ENCODE measurements at places on chromosomes 3 and 15.
A peak's percentile ranks its signal among the peaks of the same experiment; 100 is the strongest.

DNA sequence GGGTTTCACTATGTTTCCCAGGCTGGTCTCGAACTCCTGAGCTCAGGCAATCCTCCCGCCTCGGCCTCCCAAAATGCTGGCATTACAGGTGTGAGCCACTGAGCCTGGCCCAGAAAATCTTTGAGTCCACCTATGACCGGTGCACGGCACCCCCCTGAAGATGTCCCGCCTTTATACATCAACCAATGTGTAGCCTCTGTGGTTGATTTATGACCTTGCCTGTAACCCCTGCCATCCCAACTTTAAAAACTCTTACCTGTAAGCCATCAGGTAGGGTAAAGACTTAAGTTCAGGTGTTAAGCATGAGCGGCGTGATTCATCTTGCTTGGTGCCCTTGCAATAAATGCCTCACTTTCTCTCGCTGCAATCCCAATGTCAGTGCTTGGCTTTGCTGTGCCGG lies 14.5 kb upstream of the CTSH start:
- no peak for DNase-seq

GRCh38 chr3:37726525-37727290 lies 135.0 kb upstream of the CTDSPL start:
- no peak for DNase-seq

GRCh38 chr15:82928711-82929110 lies 23.8 kb downstream of the HOMER2 start:
- DNase-seq, result no peak

- no peak for DNase-seq
Measured at GRCh38 chr3:4584456-4585249, 91.5 kb downstream of the ITPR1 start.

GRCh38 chr3:123201557-123202427 lies at the start of gene SEC22A:
Gene SEC22A, plus strand, starts transcription at chr3:123201943. Its CDS starts 7,275 bp downstream, at chr3:123209218.
- DNase-seq, result peak; percentile 86

DNA sequence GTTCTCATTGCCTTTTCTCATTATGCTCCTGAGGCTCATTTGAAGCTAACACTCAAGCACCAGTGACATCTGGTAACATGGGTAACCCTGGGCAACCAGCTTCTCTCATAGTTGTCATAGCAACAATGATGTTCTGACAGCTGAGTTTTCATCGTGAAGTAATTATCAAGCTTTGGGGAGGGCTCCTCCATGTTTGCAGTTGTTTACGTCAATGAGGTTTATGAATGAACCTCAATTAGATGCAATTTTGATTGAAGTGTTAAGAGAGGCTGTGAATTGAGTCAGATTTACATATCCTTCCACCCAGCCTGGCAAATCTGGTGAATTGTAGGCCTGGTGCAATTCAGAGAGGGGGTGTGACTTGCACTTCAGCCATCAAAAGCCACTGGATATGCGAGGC lies 119.3 kb upstream of the CHD2 start:
- no peak for DNase-seq

DNA sequence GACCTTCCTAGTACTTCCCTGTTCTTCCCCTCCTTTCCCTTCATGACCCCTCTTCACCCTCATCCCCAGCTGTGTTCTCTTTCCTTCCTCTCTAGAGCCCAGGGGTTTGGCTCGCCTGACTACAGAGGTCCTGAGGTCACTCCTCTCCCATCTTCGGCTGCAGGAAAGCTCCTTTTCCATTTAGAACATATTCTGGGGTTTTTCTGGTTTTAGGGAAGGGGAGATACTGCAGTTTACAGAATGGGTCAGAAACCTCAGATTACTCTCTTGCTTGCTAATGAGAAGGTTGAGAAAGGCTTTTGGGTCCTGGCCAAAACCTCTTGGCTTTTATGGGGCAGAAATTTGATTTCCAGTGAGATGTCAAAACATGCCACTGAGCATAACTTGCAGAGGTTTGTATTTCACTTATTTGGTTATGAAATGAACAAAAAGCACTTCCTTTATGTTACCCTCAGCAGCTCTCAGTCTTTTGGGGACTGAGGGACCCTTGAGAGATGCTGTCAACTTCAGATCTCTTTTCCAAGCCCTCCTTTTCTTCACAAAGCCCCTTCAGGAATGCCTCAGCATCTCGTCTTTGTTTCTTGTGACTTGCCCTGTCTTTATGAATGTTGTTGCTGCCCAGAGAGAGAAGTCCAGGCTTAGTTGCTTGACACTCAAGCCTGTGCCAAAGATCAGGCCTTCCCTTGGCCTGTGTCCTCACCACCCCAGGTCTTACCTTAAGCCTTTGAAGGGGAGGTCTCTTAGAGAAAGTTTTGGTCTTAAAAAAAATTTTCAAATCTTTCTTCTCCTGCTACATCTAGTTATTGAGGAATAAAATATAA lies 121.7 kb upstream of the TPM1 start:
- no peak for DNase-seq

- DNase-seq, result no peak
Measured at GRCh38 chr15:100215031-100215842, 126.5 kb downstream of the ADAMTS17 start.

GRCh38 chr15:65518633-65519285 lies 1.3 kb upstream of the DPP8 start:
- DNase-seq, result no peak

- no peak for DNase-seq
Measured at GRCh38 chr3:61803983-61804382, 242.6 kb downstream of the PTPRG start.

- no peak for DNase-seq
Measured at GRCh38 chr3:9550999-9551398, 2.6 kb downstream of the LHFPL4 start.

GRCh38 chr15:57597431-57597830 lies 5.7 kb downstream of the MYZAP start:
- DNase-seq, result no peak

- DNase-seq, result no peak
Measured at GRCh38 chr3:23567917-23568316, 237.8 kb upstream of the UBE2E1 start.

GRCh38 chr3:44227632-44228031 lies 14.1 kb upstream of the TOPAZ1 start:
- no peak for DNase-seq

GRCh38 chr3:3737531-3737930 lies 61.7 kb upstream of the LRRN1 start:
- no peak for DNase-seq

DNA sequence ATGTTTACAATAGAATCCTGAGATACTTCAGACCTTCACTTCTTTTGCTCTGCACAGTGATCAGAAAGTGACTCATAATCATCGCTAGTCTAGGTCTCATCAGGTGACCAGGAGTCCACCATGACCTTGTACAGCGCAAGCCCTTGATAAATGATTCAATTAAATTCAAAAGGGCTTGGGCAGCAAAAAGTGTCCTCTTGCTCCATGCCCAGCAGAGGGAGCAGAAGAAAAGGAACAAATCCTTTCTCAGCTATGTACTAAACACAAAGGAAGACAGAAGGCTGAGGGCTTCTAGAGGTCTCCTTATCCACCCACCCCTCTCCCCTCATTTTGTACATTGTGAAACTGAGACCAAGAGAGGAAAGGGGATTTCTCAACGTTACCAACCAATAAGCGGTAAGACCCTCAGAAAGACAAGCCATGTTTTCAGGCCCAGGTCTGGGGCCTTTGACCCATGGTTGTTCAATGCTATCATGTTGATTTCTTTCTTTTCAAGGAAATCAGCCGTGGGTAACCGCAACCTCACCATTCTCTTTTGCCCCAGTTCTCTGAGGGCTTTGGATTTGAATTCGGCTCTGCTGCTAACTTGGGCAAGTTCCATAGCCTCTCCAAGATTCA lies 74.8 kb downstream of the AQP9 start:
- no peak for DNase-seq

DNA sequence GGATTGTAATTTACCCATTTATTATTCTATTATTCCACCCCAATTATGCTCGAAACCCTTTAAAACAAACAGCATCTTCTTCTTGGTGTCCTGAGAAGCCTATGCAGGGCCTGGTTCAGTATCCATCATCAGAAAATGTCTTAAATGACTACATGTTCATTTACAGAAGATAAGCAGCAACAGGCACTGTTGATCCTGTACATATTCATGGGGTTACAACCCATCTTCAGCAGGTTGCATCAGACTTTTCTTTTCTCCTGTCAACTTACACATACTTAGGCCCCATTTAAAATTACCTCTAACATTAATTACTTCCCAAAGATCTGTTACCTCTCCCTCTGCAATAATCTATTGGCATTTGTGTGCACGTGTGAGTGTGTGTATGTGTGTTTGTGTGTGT lies 18.9 kb downstream of the TUSC7 start:
- DNase-seq, result no peak

DNA sequence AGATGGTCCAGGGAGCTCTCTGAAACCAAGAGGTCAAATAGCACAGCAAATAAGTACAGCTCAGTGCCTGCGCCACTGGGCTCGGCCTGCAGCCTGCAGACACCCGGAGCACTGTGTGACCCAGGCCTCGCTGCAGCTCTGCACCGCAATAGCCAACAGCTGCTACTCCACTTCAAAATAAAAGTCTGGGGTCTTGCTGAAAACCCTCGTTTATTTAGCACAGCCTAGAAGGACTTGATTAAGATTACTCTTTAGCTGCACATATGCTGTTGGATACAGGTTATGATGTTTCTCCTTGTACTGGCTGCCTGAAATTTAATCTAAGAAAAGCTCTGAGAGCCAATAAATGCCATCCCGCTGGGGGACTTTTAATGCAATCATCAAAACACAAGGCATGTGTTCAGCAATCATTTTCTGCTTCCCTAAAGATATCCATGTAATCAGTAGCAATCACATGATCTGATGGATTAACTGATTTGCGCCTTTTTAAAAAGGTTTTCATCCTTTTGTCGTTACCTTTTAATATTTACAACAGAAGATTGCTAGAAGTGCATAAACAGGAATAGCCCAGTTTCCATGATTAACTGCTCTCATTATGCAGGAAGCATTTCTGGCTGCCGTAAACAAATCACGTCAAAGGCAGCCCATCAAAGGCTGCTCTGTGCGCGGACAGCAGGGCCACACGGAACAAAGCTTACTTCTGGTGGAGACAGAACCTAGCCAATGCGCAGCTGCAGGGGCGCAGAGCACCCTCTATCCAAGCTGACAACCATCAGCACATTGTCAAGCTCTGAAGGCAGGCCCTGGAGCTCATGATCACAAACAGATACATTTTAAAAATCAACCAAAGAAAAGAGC lies 58.8 kb downstream of the CLASP2 start:
- DNase-seq, result peak; percentile 89

DNA sequence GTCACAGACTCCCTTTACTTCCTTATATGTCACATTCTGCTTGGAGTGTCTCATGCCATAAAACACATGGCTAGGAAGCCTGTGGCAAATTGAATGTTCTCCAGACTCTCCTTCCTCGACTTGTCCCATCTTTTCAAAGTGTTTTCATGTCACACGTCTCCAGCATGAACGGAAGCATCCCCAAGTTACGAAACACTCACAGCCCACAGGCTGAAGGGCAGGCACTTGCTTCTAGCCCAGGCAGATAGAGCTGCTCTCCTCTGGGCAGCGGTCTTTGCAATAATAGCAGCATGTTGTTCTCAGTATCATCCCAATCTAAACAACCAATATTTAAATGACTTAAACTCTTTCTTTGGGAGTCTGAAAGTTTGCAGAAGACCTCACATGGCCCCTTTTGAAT lies 85.3 kb upstream of the ADAMTS9 start:
- DNase-seq, result no peak

DNA sequence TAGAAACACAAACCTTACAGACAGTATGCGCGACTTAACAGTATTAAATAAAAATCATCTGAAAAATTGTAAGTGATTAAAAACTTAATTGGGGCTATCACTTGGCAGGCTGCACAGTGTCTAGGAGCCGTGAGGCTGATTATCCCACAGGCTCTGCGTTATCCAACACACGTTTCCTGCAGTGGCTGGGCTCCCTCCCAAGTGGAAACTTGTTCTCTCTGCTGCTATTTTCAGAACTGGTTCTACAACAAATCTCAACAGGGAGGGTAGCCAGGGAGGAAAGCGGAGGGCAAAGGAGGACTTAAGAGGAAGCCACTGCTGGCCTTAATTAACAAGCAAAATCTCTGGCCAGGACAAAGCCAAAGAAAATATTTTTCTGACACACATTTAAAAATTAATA lies 555.2 kb downstream of the MAGI1 start:
- peak; percentile 42 for DNase-seq

- DNase-seq, result no peak
Measured at GRCh38 chr3:140584549-140584948, 93.3 kb upstream of the TRIM42 start.

DNA sequence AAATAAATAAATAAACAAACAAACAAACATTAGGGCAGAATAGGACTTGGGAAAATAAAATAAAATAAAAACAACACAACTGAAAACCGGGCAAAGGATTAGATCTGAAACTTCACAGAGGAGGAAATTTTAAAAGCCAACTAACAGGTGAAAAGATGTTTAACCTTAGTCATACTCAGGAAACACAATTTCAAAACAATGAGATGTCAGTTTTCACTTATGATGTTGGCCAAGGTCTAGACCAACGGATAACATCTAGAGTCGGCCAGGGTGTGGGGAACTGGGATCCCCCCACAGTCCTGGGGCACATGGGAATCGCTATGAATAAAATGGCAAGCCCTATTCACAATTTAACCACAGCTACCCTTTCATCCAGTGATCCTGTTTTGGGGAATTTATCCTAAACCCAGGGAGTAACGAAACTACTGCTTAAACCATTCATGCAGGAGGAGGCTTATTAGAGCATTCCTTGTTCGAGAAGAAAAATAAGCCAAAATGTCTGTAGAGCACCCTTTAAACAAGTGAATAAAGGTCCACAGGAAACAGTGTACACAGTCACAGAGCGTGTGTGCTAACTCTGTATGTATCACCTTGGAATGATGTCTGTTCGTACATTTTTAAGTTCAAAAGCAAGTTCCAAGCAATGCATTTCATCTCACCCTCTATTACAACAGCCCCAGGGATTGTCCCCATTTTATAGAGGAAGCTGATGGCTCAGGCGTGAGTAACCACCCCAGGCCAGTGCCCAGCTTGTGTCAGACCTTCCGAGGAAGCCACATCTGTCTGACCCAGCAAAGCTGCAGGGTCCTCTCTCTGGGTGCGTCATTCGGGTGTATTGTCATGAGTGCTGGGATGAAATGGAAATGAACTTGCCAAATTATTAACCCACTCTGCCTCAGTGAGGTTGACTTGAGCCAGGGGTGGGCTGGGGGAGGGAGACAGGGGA lies 6.3 kb upstream of the ANPEP start:
- DNase-seq, result no peak

DNA sequence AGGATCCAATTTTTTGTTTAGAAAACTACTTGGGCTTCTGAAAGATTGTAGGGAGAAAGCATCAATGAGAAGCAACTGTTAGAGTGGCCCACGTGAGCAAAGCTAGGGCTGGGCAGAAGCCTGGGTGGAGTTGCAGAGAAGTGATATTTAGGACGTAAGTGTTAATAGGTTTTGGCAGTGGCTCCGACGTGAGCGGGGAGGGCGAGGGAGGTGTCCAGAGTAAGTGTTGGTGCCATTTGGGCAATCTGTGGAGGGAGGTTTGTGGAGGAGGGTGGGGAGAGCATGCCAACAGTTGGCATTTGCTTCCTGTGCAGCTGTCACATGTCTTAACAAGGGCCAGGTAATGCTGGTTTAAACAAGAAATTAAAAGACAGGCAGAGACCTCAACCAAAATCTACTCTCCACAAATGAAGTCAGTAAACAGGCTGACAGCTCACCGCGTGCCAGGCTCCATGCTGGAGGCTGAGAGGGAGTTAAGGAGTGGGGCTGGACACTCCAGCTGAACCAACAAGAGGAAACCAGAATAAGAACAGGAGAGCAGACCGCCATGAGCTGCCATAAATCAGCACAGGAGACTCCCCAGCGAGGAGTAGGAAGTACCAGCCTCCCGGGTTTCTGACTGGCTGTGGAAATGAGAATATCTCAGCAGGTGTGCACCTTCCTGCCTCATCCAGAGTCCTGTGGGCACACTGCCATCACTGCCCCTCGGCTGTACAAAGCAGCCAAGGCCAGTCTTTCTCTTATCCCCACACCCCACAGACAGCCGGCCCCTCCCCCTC lies 232.6 kb downstream of the ABHD5 start:
- no peak for DNase-seq

All from hypothalamus (tissue), 51 donors.